ENCODE measurements at places on chromosomes 1 and 21. TPM values are rescaled to one million over a fixed set of nuclear protein-coding genes. Genes with fewer than 3 reads are reported as not detected.
A peak's percentile ranks its signal among the peaks of the same experiment; 100 is the strongest.

DNA sequence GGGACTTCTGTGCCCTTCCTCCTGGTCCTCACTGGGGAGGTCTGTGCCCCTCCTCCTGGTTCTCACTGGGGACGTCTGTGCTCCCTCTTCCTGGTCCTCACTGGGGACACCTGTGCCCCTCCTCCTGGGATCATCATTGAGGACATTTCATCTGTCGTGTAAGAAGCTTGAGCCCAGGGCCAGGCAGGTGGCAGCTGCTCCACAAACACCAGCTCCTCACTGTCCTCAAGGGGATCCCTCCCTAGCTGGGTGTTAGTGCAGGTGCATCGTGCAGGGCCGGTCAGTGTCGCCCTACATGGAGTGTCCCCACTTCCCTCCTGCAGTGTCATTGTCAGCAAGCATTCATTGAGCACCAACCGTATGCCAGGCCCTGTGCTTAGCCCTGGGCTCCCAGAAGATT is 312.7 kb downstream of the PTPRU start:
- DNase-seq, result no peak
- no peaks in the 10 kb centered on the region for H3K27me3 ChIP-seq
- no peak overlapping the region for H3K27ac ChIP-seq

DNA sequence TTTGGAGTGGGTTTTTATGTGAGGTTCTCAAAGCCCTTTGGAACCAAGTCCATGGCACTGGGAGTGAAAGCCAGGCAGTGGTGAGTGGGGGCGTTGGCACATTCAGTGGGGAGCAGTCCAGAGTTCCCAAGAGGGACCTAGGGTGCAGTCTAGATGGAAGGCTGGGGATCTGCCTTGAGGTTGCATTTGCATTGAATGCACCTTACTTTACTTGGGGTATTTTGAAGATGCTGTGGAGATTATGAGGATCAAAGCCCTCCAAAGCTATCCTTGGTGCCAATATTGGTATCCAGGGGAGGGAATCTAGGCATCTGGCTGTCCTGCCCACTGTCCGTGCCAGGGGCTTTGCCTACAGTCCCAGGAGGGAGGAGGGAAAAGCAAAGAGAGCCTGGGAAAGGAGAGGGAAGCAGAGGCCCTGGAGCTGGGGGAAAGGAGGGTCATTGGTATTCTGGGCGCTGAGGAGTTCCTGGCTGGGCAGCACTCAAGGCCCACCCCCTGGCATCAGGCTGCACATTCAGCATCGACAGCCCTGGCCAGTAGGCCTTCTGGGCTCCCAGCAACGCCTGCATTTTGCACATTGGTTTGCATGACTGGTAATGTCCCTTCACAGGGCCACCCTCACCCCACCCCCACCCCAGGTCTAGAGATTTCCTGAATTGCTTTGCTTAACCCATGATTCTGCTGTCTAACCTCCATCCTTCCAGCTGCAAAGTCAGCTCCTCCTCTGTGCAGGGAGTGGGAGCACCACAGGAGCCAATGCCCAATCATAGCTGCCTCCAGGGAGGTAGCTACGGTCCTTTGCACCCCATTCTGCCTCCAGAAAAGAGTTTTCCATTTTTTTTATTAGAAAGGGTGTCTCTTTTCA is 843 bp upstream of the BCAN start:
- peak overlapping the region; percentile 85 for H3K4me3 ChIP-seq
- DNase-seq, result no peak
- H3K4me1 ChIP-seq, result peaks cover 39% of the 10 kb centered on the region
- H3K36me3 ChIP-seq, result peaks cover 5% of the 10 kb centered on the region
- peaks cover 14% of the 10 kb centered on the region for H3K27me3 ChIP-seq

The FCER1G gene
- 1.3 TPM for total RNA-seq

DNA sequence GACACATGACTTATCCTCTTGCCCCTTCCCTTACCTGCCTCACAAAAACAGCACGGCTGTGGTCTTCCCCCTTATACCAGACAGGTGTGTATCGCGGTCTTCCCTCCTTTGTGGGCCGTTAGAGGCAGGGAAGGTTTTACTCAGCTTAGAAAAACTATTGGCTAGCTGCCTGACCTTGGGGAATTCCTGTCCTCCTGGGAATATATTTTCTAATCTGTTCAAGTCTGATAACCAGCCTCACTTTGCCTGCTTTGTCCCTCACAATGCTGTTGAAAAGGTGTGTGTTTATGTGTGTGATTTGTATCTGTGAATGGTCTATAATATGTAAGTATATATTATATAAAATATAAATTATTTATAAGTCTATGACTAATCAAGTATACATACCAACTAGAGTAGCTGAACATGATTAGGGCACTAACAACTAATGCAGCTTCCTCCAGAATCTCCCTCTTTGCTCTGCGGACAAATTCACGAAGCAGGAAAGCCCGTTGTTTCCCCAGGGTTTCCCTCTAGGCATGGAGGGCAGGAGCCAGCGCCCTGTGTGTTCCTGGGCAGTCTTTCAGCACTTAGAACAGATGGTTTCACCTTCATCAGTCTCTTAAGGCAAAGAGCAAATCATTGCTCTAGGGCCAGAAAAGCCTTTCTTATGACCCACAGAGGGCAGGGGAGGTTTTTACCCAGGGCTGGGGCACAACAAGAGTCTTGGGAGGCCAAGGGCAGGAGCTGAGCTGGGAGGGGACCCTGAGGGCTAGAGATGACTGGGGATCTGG is 25.6 kb downstream of the SLC26A9 start:
- H3K4me3 ChIP-seq, result no peak overlapping the region
- no peaks in the 10 kb centered on the region for H3K27me3 ChIP-seq
- H3K27ac ChIP-seq, result no peak overlapping the region

DNA sequence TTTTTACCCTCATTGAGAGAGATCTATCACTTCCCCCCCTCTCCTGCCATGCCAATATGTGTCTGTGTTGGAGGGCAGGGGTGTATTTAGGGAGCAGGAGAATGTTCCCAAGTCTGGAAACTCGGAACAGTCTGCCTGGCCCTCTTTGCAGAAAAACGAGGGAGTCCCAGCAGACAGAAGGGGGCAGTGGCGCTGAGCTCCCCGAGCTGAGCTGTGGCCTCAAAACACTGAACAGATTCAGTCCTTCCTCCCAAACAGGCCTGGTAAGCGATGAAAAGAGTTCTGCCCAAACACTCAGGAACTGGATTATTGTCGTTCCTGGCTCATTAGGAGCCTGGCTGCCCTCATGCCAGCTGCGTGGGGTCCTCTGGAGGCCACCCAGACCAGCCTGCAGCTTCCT is 981 bp downstream of the CLDN14 start:
- DNase-seq, result peak; percentile 35
- no peaks in the 10 kb centered on the region for H3K36me3 ChIP-seq
- H3K4me3 ChIP-seq, result no peak overlapping the region
- peaks cover 2% of the 10 kb centered on the region for H3K27me3 ChIP-seq
- H3K4me1 ChIP-seq, result no peaks in the 10 kb centered on the region
- H3K27ac ChIP-seq, result no peak overlapping the region

- H3K27me3 ChIP-seq, result no peaks in the 10 kb centered on the region
- no peak overlapping the region for H3K27ac ChIP-seq
- H3K4me3 ChIP-seq, result no peak overlapping the region
- H3K4me1 ChIP-seq, result no peaks in the 10 kb centered on the region
- H3K36me3 ChIP-seq, result no peaks in the 10 kb centered on the region
Observed at GRCh38 chr1:246558041-246558440, 8.0 kb downstream of the TFB2M start.

The COL8A2 gene
- total RNA-seq, result not detected

Data from glutamatergic neuron (in vitro differentiated cells).